ENCODE measurements at places on chromosomes 5 and 9.

GRCh38 chr5:123107343-123108244 is 18.6 kb downstream of the PRDM6 start:
- DNase-seq: no peak

GRCh38 chr9:137379761-137380161 is 43.2 kb downstream of the EXD3 start:
- no peak for DNase-seq

DNA sequence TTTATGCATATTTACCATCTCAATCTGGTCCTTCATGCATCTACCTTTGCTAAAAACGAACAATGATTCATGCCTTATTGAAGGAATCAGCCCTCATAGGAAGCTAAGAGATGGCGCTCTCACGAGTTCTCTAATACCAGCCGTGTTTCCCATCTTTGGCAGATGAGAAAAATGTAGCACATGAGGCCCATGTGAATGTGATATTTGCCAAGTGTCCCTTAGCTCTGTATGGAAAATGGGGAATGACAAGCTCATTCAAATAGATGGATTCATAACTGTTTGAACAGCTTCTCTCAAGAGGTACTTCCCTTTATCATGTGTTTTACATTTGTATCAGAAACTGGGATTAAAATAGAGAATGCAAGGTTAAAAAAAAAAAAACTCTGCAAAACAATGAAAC is 66.1 kb downstream of the TTC39B start:
- no peak for DNase-seq

DNA sequence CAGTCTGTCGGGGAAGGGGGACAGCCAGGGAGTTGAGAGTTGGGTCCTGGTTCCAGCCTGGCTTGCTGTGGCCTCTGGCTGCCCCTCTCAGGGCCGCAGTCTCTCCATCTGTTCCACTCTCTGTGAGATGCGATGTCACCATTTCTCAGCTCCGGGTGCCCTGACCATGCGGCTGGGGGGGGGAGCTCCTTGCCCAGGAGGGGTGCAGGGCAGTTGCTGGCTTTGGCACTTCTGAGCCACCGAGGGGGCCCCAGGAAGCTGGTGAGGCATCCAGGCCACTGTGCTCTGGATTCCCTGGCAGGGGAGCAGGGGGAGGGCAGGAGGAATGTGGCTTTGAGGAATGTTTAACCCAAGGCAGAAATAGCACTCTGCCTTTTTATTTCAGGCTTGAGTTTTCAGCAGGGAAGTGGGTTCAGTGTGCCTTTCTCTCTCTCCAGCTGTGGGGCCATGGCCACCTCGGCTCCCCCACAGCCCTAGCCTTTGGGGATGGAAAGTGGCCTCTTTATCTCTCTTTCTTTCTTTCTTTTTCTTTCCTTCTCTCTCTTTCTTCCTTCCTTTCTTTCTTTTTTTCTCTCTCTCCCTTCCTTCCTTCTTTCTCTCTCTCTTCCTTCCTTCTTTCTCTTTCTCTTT is 11.0 kb downstream of the NCS1 start:
- no peak for DNase-seq

GRCh38 chr5:68652534-68652965 is 437.0 kb downstream of the PIK3R1 start:
- no peak for DNase-seq

DNA sequence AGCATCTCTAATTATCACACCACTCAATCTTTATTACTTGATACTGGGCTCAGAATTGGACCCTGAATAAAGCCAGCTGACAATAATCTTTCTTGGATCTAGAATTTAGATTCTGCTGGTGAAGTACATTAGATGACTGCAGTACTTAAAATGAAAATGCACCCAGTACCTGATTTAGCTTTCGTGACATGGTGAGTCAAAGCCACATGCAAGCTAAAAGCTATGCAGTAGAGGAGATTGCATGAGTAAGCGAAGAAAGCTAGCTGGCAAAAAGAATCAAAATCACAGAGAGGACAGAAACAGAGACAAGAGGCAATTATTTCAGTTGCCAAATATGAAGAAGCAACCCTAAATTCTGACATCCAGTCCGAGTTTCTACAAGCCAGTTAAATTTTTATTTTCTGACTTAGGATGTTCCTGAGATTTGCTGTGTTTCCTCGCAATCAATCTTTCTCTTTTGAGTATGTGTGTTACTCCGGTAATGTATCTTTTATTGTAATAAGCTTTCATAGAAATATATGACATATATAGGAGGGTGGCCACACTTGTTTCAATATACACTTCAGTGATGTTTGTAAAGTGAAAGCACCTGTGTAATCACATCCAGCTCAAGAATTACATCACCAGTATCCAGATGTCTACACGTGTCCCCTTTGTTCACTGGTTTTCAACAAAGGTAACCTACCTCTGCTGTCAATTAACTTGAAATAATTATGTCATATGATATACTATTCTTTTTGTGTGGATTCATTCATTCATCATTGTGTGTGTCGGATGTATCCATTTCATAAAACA is 101.7 kb downstream of the CDH18 start:
- no peak for DNase-seq

DNA sequence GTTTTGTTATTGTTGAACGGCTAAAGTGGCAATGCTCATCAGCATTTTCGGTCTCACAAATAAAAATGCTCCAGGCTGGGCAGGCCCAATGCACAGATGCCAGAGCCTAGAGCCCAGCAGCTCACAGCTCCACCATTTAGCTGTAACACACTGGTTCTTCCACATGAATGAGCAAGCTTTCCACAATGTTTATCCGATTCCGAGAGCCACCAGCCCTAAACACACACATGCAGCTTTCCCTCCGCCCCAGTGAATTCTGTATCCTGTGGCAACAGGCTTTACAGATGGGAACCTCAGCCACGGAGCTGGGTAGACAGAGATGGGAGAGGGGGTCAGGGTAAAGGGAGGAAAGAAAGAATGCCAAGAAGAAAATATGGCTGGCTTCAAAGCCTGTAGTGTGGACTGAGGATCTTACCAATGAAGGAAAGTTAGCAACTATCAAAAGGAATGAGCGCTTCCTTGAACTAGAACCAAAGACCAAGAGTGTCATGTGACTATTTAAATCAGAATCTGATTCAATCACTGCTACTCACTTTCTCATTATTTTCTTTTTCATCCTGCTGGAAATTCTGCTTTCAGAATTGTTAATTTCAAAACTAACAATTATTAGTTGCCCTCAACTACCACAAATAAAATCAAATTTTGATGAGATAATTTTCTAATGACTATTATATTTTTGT is 77.1 kb downstream of the MRPS27 start:
- no peak for DNase-seq

DNA sequence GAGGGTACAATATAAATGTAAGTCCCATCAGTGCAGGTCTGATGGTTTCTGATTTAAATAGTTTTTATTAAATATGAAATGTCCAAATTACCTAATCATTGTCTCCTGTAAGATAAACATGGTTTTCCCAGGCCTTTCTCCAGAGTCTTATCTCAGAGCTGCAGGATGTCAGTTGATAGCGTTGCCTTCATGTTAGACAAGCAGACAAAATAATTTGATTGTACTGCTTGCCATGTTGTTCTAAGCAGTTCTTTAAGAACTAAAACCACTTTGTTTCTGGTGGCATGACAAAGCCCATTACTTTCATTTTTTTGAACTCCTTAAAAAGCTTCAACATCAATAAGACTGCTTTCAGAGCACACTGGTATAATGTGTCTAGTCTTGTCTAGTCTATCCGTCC is 1073.5 kb downstream of the MAT2B start:
- no peak for DNase-seq

GRCh38 chr5:128236334-128236733 is 152.8 kb downstream of the SLC12A2 start:
- no peak for DNase-seq

DNA sequence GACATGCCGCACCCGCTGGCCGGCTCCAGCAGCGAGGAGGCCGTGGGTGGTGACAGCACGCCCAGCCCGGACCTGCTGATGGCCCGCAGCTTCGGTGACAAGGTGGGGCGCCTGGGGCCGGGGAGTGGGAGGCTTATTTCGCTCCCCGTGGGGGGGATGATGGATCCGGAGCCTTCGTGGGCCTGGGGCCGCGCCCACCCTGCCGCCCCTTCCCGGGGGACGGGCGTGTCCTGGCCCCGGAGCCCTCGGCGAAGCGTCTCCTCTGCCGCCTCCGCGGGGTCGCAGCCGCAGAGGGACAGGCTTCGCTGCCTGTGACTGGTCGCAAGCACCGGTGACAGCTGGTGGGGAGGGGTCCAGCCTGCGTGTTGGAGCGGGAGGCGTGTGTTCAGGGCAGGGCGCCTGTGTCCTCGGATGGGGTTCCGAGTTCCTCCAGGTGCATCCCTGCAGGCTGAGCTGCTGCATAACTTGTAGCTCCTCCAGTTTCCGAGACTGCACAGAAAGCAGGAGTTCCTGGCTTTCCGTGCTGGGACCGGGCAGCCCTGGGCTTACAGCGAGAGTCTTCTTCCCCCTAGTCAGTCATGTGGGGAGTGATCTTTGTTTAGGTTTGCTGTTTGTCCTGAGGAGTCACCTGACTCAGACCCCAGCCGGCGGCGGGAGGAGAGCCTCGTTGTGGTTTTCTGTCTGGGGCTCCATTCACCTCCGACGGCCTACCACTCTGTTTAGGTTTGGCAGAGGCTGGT is 666 bp downstream of the SNX30 start:
- peak; percentile 30 for DNase-seq

DNA sequence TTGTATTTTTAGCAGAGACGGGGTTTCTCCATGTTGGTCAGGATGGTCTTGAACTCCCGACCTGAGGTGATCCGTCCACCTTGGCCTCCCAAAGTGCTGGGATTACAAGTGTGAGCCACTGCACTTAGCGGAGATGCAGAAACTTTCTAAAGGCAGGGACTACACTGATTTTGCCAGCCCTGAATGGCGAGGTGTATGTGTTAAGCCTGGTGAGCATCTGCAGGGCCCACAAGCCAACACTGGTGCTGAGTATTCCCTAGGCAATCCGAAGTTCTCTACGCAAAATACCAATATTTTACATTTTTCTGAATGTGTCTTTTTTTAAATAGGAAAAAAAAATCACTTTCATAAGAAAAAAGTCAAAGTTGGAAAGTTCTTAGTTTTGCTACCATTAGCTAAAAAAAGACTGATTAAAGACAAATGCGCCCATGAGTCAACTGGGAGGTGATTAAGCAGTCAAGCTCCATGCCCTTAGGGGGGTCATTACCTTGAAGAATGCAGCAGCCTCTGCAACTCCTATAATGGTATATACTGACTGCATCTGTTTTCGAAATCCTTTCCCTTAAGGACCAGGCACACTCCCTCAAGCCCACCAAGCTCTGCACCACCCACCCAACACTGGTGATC is 502.8 kb downstream of the BNC2 start:
- DNase-seq: no peak

GRCh38 chr9:31597977-31598376 is 786.5 kb upstream of the ACO1 start:
- no peak for DNase-seq

DNA sequence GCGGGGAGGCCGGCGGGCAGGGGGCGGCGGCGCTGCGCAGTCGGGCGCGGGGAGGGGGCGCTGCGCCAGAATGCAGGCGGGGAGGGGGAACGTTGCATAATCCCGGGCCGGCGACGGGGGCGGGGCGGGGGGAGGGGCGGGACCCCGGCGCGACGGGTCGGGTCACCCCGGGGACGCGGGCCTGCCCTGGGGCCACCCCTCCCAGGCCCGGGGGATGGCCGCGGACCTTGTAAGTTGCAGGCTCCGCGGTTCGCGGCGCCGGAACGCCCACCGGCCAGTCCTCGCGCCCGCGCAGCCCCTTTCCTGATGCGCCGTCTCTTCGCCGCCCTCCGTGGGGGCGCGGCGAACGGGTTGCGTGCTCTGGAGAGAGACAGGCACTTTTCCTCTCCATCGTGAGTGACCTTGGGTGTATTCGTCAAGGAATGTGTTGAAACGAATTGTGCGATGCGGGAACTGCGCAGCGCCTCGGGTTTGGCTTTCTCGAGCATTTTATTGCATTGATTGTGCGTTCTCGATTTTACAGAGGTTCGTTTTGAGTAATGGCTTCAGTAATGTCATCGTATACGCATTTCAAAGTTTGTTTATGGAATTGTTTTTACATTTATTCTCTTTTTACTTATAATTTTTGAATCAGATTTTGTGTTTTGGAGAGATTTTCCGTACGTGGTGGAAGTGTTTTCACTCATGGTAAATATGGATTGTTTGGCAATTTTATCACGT is 802 bp downstream of the SPIN1 start:
- no peak for DNase-seq

DNA sequence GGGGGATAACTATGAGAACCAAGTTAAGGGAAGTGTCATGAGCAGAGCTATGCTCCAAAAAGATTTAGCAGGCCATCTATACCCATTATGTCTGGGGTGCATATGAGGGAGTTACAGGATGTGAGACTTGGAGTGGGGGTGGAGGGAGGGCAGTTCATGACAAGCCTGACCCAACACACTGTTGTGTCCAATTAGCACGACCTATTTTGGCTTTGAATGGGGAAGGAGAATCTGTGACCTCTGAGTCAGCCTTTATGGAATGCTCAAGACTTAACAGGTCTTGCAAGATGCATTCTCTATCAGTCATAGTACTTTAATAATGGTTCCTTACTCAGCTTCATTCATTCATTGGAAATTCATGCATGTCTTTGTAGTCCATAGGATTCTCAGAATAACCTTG is 71.7 kb downstream of the GRIA1 start:
- no peak for DNase-seq

- no peak for DNase-seq
Measured at GRCh38 chr5:123047706-123048105, 11.2 kb upstream of the PPIC start.

DNA sequence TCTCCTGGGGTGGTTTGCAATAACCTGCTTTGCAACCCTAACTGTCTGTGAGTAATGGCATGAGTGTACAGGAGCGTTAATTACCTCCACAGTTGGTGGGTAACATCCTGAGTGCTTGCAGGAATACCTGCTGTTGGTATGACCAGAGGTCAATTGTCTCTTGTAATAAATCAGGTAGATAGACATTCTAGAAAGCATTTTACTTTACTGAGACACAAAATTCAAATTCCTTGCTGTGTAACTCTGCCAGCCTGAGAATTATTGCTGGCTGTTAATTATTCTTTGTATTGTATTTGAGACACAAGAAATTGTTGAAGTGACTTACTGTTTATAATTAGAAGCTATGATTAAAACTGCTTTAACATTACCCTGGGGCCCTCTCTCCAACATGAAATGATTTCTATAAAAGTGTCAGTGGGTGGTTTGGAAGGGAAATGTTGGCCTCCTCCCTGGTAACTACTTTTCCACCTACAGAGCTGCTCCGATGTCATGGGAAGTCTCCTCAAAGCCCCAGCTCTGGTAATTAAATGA is 150.8 kb upstream of the ADCY2 start:
- no peak for DNase-seq

GRCh38 chr5:153523831-153524230 is 33.4 kb downstream of the GRIA1 start:
- DNase-seq: no peak

DNA sequence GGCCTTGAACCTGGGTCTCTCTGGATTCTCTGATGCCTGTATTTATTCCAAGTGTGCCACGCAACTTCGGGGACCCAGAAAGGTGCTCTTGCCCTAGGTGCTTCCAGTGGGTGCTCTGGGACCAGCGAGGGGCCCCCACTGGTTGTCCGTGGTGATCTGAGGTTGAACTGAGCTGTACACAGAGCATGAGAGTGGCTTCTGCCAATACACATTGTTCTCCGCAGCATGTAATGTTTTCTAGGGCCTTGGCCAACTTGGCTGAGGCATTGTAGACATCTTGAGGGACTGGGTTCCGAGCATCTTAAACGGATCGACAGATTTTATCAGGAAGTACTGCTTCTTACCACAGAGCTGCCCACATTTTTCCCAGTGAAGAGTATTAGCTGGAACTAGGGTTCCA is 117.9 kb downstream of the MTX3 start:
- DNase-seq: no peak

GRCh38 chr5:65142511-65143011 is 339.2 kb downstream of the ADAMTS6 start:
- DNase-seq: no peak

Data from T-helper 9 cell (primary cell).